ENCODE measurements at places on chromosomes 7 and 10.

- DNase-seq = no peak
Observed at GRCh38 chr7:12761111-12761510, 73.7 kb downstream of the ARL4A start.

- DNase-seq = no peak
Observed at GRCh38 chr7:47449810-47450590, 131.9 kb downstream of the TNS3 start.

- no peak for DNase-seq
Observed at GRCh38 chr10:44471410-44471809, 86.5 kb upstream of the CXCL12 start.

DNA sequence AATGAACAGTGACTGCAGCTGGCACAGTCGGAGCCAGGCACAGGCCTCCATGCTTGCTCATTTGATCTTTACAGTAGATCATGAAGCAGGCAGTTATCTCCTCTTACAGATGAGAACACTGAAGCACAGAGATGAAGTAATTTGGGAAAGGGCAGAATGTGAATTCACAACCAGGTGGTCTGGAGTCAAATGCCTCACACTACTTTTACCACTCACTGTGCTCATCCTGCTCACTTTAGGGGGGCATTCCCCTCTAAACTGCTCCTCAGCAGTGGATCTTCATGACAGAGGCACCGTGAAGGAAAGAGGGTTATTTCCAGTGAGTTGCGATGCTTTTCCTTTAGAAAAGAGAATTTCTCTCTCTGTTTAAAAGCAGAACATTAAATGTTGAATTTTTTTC lies 15.1 kb downstream of the SNX10 start:
- no peak for DNase-seq

- DNase-seq = no peak
Observed at GRCh38 chr7:6359021-6359420, 86.6 kb upstream of the CYTH3 start.

GRCh38 chr7:139656387-139656786 lies 121.4 kb downstream of the HIPK2 start:
- no peak for DNase-seq

- DNase-seq = peak; percentile 77
Observed at GRCh38 chr7:50534690-50535290, 30.4 kb downstream of the DDC start.

- peak; percentile 33 for DNase-seq
Observed at GRCh38 chr10:17954861-17955260, 3.1 kb downstream of the SLC39A12 start.

DNA sequence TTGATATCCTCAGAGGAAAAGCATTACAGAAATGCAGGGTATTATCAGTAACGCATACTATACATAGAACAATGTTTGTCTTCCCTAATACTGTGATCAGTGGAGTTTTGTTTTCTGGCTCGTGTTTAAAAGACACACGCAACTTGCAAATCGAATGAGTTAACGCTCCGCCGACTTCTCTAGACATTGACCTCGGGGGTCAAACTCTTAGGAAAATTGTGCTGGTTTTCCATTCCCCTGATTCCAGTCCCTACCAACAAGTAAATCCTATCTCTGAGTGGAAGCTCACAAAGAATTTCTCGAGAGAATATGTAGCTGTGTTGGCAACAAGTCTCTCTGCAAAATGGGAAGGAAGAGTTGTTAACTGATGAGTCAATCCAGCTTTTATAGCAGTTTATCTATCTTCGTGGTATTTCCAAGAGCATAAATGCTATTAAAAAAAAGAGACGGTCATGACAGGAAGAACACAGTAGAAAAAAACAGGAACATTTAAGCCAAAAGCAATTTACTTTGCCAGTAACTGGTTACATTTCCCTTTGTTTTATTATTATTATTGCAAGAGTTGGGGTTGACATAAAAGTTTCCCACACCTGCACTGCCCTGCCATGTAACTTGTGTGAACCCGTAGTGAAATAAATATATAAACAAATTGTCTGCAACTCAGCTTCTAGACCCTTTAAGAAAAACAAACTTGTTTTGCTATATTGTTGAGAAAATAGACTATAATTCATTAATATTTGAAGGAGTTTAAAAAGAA lies 144.4 kb downstream of the ARID5B start:
- DNase-seq = peak; percentile 78

GRCh38 chr10:36621346-36621745 lies 504.1 kb upstream of the ANKRD30A start:
- DNase-seq = no peak

DNA sequence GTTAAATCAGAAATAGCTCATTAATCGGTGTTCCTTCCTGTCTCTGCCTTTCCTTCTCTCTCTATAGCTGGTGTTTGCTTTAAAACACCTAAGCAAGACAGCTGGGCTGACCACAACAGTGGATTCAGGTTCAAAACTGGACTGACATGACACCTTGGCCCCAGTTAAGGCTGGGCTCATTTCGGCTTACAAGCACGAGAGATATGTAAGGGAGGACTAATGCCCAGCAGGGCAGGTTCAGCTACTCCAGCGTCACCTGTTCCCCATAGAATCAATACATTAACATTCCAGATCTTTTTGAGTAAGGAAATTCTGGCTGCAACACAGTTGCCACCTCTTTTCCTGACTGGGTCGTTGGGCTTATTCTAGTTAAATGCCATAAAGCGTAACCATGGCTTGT lies 323.0 kb upstream of the AOAH start:
- DNase-seq = no peak

DNA sequence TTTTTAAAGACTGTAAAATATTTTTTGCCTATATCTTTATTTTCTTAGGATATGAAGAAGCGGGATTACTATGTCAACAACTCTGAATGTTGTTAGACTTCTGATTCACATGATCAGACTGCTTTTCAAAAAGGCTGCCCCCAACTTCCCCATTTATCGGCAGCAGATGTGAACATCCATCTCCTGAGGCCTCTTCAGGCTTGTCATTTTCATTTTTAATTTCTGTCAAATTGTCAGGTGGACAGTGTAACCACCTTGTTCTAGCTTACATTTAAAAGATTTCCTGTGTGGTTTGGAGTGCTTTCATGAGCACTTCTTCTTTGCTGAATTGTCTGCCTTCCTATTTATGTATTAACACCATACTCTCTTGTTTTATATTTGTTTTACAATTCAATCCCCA lies 78.8 kb upstream of the GSDME start:
- DNase-seq = no peak

DNA sequence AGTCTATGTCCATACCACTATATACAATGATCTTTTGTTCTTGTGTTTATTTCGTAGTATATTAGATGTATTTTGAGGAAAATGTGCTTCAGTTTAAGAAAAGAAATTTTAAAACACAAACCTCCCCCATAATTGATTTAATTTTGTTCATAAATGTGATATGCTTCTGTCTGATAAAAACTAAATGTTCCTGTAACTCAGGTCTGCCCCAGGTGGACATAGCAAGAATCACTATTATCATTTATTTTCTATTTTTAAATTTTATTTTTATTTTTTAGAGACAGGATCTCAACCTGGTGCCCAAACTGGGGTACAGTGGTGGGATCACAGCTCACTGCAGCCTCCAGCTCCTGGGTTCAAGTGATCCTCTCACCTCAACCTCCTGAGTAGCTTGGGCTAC lies 43.2 kb downstream of the BEND7 start:
- DNase-seq = no peak

GRCh38 chr7:135801045-135801693 lies 52.6 kb upstream of the FAM180A start:
- peak; percentile 89 for DNase-seq

DNA sequence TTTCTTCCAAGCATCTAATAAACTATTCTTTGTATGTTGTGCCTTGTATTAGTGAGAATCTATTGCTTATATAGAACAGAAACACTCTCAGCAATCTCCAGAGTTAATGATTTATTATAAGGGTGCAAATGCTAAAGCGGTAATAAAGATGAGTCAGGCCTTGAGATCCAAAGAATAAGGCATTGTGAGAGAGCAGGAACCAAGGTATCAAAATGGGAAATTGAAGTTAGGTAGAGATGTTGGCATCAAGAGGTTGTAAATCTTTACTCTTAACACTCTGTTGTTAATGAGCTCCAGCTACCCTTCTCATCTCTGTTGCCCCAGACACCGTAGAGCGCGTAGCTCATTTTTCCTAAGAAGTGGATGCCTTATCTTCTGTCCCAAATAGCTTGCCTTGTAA lies 375.2 kb downstream of the ARL4A start:
- no peak for DNase-seq

GRCh38 chr10:128741180-128741579 lies 615.0 kb upstream of the MKI67 start:
- DNase-seq = no peak

DNA sequence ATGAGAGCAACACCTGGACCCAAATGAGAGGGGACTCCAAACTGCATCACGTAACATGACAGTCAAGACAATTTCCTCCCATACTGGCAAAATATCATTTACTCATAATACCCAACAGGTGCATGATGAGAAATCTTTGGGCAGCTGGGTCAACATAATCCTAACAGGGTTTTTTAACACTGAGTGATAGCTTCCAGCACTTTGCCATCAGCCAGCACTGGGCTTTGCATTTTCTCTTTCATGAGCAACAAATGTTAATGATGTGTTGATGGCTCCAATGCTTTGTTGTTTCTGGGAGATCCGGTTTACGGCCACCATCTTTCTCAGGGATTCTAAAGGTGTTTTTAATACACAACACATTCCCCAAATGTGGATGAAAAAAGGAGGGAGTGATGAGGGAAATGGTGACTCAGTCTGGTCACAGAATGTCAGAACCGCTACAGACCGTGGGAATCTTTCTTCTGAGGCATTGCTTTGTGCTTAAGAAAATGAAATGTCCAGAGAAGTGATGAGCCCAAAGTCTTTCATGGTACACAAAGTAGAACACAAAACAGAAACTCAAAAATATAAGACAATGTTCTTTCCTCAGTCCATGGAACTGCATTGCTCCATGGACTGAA lies 705.7 kb upstream of the IGFBP3 start:
- DNase-seq = no peak

- no peak for DNase-seq
Observed at GRCh38 chr7:55120501-55121198, 101.8 kb downstream of the EGFR start.

GRCh38 chr10:76133597-76134255 lies 702.3 kb downstream of the LRMDA start:
- no peak for DNase-seq

- no peak for DNase-seq
Observed at GRCh38 chr7:156378806-156379205, 261.8 kb upstream of the RNF32 start.

DNA sequence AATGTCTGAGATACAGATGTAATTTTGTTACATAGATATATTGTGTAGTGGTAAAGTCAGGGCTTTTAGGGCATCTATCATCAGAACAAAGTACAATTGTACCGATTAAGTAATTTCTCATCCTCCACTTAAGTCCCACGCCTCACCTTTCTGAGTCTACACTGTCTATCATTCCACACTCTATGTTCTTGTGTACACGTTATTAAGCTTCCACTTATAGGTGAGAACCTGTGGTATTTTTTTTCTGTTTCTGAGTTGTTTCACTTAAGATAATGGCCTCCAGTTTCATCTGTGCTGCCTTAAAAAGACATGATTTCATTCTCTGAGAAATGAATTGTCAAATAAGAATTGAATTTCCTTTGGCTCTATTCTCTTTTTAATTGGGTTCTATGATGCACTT lies 15.5 kb upstream of the OSBPL3 start:
- DNase-seq = no peak

DNA sequence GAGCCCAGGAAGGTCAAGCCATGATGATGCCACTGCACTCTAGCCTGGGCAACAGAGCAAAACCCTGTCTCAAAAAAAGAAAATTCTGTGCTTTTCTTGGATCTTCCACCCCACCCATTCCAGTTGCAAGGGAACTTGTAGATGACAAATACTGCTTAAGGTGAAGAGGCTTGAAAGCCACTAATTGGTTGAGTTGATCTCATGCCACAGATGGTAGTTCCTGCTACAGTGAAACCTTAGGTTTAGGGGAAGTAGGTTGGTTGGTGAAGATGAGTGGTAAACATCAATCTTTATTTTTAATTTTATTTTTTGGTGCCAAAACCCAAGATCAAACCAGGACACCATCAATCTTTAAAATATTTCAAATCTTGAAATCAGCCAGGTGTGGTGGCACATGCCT lies 2.9 kb upstream of the GDI2 start:
- DNase-seq = no peak

DNA sequence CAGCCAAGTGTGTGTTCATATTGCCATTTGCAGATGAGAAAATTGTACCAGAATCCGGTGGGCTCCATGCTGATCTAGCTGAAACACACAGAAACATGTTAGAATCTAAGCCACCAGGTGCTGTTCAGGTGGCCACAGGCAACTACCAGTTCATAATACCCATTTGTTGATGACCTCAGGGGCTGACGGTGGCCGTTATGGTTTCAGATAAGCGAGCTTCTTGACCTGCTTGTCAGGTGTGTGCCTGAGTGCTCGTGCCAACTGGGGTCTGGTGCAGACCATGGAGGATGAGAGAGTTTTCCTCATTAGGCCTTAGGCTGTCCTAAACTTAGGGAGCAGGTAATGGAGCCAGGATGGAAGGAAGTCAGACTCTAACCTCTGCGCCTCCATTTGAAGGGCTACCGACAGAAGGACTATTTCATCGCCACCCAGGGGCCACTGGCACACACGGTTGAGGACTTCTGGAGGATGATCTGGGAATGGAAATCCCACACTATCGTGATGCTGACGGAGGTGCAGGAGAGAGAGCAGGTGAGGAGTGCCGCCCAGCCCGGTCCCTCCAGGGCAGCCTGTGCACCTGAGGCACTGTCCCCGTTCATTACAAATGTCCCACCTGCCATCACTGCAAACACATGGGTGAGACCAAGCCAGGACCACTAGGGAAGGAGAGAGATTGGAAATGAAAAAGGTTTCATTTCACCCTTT lies 53.1 kb downstream of the MKI67 start:
- no peak for DNase-seq

DNA sequence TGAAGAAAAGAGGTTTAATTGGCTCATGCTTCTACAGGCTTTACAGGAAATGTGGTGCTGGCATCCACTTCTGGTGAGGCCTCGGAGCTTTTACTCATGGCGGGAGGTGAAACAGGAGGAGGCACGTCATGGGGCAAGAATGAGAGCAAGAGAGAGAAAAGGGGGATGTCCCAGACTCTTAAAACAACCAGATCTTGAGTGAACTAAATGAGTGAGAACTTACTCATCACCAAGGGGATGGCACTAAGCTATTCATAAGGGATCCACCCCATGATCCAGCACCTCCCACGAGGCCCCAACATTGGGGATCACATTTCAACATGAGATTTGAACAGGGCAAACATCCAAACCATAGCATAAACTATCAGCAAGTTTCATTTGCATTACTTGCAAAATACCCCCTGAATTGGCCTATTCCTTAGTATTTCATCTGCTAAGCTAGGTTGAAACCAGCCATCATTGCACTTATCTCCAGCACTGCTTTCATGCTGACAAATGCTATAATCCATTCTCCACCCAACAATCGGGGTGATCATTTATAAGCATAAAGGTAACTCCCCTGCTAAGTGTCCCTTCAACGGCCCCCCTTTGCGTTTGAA lies 179.0 kb downstream of the NOC3L start:
- DNase-seq = peak; percentile 2

GRCh38 chr10:51743146-51743545 lies 43.8 kb upstream of the CSTF2T start:
- peak; percentile 73 for DNase-seq

Data from eye (tissue), 1 donor.